ENCODE measurements at places on chromosomes 3 and 15.

DNA sequence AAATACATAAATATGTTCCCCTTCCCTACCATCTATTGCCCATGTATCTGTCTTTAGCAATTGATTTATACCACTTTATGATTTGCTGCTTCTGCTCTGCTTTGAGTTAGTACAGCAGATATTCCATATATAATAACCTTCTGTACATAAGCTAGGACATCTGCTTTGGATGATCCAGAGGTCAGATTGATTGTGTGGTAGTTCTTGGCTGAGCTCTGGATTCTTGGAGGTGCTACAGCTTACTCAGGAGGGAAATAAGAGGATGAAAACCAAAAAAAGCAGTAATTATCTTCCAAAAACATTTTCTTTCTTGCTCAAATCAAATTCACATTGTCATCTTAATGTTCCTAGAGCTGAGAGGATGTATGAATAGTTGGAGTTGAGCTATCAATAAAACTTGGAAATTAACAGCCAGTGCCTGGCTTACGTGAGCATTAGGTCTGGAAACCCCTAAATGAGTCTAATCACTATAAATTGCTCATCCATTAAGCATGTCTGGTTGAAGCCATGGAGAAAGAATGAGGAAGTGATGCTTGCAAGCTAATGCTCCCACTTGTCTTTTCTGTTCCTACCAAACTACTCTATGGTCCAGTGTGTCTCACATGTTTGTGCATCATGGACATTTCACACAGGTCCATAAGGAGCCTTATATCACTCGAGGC, 36.3 kb upstream of the TMEM42 start:
- DNase-seq: no peak

GRCh38 chr3:184748219-184749135, 36.6 kb upstream of the MAGEF1 start:
- DNase-seq: no peak

DNA sequence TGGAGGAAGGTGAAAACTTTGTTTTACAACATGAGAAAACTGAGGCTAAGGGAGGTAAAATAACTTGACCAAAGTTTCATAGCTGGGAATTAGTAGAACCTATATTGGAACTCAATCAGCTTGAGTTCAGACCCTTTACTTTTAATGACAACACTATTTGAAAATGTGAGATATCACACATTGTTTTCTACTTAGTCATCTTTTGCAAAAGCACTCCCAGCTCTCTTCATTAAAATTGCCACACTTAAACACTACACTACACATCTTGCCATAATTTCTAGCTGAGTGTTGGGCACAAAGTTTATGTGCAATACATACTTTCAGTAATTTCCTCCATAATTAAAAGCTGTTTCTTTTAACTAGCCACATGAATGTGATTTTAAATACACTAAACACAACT, 230.4 kb upstream of the DCBLD2 start:
- DNase-seq: no peak

GRCh38 chr15:48842501-48842900, 31.6 kb upstream of the CEP152 start:
- no peak for DNase-seq

DNA sequence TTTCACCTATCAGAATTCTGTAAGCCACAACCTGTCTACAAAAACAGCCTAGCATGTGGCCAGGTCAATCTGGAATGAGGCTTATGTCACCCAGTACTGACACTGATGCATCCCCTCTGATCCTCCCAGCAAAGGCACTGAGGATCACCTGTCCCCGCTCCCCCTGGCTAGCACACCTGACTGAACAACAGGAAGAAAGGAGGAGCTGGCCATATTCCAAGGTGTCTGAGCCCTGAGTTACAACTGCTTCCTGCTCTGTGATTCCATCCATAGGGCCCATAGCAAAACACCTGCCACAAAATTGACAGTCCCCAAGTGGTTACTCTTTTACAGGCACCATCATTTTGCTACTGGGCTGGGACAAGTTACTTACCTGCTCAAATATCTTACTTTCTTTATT, 555.5 kb upstream of the CFAP20DC start:
- DNase-seq: no peak

DNA sequence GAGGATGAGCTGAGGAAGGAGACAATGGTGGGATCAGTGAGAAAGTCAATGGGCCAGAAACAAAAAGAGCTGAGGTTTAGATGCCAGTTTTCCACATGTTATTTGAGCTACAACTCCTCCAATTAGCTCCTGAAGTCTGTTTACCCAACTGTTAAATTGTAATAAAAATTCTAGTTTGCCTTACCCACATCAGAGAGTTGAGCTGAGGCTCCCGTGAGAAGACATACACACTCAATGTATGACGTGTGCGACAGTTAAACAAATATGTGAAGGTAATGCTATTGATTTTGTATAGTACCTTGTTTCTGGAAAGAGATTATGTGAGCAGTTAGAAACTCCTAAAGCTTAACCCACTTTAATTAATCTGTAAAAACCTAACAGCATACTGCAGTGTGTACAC, 318.1 kb upstream of the GRM7 start:
- no peak for DNase-seq

DNA sequence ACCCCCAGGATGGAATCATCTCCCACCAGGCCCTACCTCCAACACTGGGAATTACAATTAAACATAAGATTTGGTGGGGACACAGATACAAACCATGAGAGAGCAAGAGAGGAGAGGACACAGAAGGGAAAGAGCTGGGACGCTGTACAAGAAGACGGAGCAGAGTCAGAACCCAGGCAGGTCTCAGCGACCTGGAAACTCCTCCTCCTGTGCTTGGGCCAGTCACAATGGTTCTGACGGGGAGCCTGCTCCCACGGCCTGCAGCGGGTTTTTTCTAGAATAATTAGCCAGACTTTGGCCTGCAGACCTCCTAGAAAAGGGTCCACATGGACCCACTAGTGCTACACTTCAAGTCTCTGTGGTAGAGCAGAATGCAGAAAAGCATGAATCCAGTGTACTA, 5.6 kb downstream of the SLC12A8 start:
- DNase-seq: no peak

DNA sequence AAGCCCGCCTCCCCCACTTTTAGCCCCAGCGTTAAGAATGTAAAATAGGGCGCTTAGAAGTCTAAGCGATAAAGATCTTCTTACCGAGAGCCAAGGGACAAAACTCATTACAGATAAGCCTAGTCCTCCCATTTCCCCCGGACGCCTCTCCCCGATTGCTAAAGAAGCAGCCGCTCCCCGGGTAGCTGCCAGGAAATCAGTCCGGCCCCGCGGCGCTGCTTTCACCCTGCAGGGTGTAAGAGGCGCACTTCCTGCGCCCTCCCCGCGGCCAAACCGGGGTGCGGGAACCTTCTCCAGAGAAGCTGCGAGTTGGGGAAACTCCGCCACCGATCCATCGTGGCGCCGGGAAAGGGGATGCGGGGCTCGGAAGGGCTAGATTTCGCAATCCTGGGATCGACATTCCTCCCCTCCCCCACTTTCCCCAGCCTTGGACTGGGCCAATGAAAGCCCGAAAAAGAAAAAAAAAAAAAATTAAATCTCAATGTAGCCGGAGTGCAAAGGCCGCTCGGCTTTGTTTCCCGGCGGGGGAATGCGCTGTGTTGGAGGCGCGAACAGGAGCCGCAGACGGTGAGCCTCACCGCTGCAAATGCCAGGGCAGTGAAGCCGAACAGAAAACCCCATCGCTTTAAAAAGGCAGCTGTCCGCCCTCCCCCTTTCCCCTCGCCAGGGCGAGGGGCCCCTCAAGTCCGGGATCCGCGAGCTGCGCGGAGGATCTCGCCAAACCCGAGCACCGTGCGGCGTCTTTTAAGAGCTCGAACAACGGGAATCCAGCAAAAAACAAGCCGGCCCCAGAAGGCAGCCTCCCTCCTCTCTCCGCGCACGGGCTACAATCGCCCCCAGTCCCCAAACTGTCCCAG, 626 bp upstream of the PTPRG start:
- no peak for DNase-seq

- DNase-seq: no peak
These were observed 169.0 kb downstream of the GHSR start for GRCh38 chr3:172279191-172279640.

All from stimulated activated CD8-positive, alpha-beta memory T cell treated with anti-CD3 and anti-CD28 coated beads, Interleukin-15, amount 100 ng/mL, for 48 hours (primary cell).